ENCODE measurements at places on chromosomes 12 and 14.
A peak's percentile ranks its signal among the peaks of the same experiment; 100 is the strongest.

DNA sequence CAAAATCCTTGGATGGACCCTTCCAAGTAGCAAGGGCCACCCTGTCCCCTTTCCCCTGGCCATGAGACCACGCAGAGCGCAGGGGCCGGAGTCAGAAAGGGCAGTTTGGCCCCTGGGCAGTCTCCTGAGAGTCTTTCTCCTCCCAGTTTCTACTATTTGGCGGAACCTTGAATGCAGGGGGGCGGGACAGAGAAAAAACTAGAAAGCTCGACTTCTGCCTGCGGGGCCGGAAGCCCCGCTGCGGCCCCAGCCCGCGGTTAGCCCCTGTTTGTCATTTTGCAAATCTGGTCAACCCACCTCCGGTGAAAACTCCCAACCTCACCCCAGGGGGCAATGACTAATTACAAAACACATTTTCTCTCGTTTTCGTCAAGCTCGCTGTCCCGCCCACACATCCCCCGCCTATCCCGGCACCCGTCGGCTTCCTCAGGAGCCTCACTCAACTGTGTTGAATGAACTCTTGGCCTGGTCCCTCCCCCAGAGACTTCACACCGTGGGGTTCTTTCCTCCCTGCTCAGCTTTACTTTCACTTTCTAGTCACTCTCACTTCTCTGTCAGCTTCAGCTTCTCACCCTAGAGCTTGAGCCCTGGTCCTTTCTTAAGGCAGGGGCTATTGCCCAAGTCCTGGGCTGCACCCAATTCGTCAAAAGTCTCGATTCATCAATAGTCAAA, 66.7 kb downstream of the IRF2BPL start:
- DNase-seq, result peak; percentile 86

DNA sequence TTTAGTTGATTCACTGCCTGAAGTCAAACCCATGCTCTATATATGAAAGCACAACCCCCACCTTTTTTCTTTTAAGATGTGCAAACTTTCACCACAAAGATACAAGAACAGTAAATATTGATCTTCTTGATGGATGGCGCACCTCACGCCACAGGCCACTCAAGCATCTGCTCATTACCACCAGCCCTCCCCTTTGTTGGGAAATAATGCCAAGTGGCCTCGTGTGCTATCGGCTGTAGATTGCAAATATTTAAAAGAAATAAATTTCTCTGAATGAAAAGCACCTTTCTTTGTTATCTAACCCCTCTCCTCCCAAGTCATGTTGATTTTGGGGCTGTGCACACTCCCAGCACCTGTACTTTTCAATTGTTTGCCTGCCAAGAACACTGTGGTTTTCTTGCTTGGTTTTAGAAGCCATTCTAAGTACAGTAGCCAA, 122.7 kb downstream of the C12orf42 start:
- no peak for DNase-seq

DNA sequence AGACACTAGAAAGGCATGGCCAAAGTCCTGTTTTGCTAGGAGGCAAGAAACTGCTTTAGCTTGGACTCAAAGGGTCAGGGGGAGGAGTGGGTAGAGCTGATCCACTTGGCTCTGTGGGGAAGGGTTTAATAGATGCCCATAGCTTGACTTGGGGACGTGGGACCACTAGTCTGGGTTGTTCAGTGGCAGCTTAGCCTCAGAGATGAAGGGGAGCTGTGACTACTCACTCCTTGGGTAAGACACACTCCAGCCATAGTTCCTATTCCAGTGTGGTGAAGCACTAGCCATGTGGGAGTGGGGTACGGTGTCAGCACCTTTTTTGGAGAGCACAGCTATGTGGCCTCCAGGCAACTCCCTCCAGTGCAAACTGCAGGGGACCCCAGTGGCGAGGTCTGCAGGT, 257.3 kb downstream of the TMEM121 start:
- no peak for DNase-seq

- DNase-seq, result no peak
These were observed 21.8 kb upstream of the LRRK2 start for GRCh38 chr12:40203060-40203430.

- DNase-seq, result no peak
These were observed 164.7 kb upstream of the PRMT8 start for GRCh38 chr12:3326156-3326849.

GRCh38 chr12:95605875-95606274, 54.6 kb upstream of the USP44 start:
- DNase-seq, result no peak

Measured in stimulated activated CD4-positive, alpha-beta T cell treated with anti-CD3 and anti-CD28 coated beads, Interleukin-15, amount 100 ng/mL, for 1 hour (primary cell).